ENCODE measurements at places on chromosomes 5 and 9.

GRCh38 chr5:96197347-96197746, 235.7 kb upstream of the ELL2 start:
- no peak for DNase-seq

DNA sequence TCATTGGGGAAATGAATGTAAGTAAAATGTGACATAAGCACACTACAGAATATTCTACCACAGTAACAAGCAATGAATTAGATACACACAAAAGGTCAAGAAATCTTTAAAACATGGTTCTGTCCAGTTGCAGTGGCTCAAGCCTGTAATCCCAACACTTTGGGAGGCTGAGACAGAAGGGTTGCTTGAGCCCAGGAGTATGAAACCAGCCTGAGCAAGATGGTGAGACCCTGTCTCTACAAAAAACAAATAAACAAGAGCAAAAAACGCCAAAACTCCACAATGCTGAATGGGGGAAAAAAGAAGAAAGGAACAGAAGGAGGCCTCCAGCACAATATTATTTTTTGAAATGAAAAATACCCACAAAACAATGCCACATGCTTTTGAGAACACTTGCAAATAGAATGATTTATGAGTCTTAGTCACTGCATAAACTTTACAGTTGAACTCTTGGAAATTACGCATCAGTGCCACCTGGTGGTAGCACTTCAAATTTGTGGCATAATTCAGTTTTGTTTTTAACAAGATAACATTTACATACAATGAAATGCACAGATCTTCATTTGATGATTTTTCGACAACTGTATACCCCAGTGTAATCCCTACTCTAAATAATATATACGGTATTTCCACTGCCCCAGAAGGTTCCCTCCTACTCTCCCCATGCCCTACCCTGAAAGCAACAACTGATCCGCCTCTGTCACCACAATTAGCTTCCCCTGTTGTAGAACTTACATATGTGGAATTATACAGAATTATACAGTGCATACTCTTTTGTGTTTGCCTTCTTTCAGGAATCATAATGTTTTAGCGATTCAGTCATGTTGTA, 14.4 kb upstream of the SPINK4 start:
- peak; percentile 57 for DNase-seq

- DNase-seq = no peak
Observed at GRCh38 chr9:97397220-97397619, 14.7 kb upstream of the TDRD7 start.

DNA sequence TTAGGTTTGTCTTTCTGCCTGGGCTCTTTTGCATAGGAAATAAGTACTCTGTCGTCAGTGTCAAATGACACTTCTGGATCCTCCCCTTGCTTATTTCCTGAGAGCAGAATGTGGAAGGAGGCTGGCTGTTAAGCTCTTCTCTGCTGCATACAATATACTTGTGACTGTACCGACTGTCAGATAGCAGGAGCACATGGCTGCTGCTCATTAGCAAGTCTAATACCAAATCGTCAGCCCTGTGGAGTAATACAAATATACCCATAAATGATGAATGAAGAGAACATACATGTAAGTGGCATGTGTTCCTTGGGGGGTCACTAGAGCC, at the start of gene GPR151:
GPR151 (minus strand) TSS at position 40 of the 325 bp plus-strand sequence. CDS start 77 bp downstream, outside the sequence.
- no peak for DNase-seq

- DNase-seq = no peak
Observed at GRCh38 chr5:116544531-116545241, 29.9 kb downstream of the SEMA6A start.

DNA sequence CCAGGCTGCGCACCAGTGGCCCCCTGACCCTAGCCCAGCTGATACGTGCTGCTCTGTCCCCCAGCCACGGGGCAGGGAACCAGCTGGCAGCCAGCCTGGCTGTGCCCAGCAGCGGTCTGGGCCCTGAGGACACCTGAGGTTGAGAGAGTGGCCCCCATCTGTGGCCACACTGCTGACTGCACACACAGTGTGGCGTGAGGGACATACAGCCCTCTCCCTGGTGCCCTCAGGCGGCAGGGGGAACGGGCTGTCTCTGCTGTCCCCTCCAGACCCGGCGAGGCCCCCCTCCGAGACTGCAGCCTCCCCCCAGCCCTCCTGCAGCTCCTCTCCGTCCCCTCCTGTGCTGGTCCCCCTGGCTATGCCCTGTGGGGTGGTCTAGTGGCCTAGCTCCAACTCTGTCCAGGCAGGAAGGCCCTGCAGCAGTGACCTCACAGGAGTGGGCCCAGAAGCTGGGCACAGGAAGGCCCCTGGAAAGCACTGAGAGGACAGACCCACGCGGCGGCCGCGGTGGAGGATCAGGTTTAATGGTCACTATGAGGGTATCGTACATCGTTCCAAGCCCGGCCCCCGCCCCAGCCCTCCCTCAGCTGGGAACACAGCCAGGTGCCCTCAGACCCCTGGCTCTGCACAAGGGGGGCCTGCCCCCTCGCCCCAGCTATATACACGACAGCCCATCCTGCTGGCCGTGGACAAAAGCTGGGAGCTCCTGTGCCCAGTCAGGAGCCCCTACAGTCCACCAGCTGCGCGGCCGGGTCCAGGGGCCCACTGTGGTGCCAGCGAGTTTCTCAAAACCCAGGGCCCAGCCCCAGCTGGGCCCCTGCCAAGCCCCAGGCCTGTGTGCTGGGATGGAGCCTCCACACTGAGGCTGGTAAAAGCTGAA, 6.8 kb upstream of the ENTPD8 start:
- no peak for DNase-seq

- no peak for DNase-seq
Observed at GRCh38 chr5:42168091-42168670, 243.1 kb downstream of the FBXO4 start.

GRCh38 chr5:24363789-24364481, 280.8 kb downstream of the CDH10 start:
- no peak for DNase-seq

GRCh38 chr5:180553530-180553929, 37.8 kb downstream of the SCGB3A1 start:
- DNase-seq = no peak

All from naive thymus-derived CD4-positive, alpha-beta T cell (primary cell).